ENCODE measurements at places on chromosomes 5 and 9.

DNA sequence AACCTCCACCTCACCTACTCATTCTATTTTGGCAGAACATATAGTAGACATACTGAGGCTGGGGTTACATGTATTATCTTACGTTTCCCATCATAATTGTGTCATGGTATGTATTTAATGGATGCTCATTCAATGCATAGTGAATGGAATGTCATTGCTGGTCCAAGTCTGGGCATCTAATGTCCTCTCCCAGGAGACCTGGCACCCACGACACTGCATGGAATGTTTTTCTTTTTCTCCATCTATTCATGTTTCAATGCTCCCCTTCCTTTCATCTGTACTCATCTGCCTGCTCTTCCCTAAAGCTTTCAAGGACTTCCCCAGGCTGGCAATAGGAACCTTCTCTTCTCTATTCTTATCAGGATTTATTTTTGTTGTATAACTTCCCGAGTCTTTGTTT, 50.8 kb upstream of the SLIT3 start:
- no peak for DNase-seq

DNA sequence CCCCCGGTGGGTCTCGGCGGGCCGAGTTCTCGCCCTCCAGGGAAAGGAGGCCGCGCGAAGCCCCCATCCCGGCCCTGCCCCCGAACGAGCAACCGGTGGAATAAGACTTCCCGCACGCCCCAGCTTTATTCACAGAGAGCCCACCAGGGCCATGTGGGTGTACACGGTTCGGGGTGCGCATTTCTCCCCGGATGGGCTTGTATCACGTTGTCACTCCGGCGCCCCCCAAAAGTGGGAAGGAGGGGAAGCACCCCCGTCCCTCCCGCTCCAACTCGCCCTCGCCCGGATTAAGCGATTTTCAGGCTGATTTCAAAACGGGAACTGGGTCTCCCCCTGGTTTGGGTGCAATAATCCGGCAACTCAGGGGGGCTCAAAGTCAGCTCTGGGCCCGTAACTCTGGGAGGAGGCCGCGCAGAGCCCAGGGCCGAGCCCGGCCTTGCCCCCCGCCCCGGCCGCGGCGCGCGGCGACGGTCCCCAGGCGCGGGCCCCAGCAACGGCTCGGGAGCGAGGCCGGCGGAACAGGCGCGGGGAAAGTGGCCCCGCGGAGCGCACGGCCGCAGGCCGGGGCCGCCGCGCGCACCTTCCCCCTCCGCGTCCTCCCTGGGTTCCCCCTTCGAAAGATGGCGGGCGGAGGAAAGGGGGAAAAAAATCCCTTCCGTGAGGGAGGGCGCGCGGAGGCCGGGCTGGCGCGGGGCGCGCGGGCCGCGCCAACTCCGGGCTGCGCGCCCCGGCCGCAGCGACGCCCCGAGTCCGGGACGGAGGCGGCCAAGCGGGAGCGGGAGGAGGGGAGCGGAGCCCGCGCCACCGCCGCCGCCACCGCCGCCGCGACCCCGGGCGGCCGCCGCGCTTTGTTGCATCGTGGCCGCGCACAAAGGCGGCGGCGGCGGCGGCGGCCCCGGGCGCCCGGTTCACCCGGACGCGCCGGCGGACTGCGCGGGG, 644 bp downstream of the BRD3 start:
- DNase-seq, result no peak

DNA sequence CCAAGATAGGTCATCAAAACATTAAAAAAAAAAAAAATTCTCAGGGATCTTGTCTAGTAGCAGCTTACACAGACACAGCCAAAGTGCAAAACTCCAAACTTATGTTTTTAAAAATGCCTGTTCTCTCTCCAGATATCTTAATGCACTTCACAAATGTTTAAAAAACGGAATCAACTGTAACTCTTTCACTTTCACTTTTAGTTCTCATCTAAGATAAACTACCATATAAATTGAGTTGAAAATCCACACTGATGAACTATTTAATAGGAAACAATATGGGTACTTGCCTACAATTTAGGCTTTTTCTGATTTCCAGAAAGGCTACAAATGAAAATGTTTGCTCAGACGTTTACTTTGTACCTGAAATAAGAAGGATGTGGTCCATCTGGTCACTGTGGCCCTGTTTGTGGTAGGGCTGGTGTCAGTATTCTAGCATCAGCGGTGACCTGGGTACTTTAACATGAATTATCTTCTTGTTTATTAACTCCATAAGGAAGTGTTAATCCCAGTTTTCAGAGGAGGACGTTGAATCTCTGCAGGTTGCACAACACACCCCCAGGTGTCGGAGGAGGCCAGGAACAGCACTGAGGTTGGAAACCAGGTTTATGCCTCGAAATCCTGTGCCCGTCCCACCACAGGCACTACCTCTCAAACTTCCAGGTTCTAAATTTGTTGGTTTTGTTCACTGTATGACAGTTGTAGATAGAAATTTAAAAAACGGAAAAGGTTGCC, 13.3 kb upstream of the LPCAT1 start:
- no peak for DNase-seq

DNA sequence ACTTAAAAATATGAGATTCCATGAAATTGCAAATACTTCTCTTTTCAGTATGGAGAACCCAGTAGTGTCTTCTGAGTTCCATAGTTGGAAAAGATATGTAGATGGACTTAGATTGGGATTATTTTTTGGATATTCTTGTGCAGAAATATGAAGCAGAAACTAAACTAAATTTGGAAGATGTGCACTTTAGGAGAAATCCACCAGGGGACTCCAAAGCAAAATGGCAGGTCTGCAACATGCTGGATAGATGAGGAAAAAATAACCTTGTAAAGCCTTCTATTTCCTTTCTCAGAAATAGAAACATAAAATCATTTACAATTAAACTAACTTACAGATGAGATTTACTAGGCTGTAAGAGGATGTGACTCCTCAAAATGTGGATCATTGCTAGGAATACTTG, 49.2 kb upstream of the MINAR2 start:
- no peak for DNase-seq

DNA sequence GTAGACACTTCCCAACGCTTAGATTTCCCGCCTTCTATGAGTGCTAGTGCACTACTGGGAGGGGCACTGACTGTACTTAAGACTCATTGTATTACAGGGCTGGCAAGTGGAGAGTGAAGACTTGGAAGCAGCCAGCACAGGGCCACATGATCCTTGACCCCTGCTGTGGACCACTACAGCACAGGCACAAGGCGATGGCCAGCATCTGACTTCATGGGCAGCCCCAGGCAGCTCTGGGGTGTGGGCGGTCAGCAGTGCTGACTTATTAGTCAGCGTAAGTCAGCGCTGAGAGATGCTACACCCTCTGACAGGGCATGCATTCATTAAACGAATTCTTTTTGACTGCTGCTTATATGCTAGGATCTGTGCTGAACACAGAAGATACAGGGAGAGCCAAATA, 9.3 kb downstream of the SLC46A2 start:
- DNase-seq, result no peak

DNA sequence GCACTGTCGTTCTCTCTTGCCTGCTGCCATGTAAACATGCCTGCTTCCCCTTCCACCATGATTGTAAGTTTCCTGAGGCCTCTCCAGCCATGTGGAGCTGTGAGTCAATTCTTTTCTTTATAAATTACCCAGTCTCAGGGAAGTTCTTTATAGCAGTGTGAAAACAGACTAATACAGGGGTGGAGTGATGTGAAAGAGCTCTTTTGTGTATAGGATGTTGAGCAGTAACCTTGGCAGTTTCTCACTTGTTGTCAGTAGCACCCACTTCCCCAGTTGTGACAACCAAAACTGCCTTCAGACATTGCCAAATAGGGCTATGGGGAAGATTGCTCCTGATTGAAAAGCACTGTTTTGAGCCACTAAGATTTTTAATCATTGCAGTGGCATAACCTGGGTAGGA, 552.2 kb upstream of the ZNF462 start:
- DNase-seq, result no peak

DNA sequence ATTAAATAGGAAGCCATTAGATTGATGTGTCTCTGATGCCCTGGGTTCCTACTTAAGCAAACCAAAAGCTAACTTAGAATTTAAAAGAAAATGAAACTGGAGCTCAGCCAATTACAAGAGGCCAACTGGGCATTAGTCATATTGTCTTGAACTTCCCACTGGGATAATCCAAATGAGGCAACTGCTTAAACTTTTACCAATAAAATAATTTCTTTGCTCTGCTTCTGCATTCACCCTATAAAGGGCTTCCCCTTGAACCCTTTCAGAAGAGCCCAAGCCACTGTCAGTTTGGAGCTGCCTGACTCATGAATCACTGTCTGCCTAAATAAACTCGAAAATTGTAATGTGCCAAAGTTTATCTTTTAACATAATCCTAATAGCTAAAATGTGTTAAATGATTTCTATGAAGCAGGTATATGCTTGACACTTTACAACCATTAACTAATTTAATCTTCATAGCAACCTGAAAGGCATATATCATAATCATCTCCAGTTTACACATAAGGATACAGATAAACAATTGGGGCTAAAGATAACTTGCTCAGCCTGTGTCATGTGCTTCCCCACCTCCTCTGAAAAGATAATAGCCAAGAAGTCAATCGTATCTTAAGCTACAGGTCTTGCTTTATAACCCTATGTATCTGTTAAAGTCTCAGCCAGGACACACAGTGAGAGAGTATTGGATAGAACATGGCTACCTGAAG, 11.5 kb downstream of the GPR150 start:
- DNase-seq, result no peak

GRCh38 chr9:124675261-124676158, 95.6 kb downstream of the NR6A1 start:
- DNase-seq, result no peak

- DNase-seq, result peak; percentile 84
These were observed 6.6 kb upstream of the CCDC187 start for GRCh38 chr9:136310273-136311030.

DNA sequence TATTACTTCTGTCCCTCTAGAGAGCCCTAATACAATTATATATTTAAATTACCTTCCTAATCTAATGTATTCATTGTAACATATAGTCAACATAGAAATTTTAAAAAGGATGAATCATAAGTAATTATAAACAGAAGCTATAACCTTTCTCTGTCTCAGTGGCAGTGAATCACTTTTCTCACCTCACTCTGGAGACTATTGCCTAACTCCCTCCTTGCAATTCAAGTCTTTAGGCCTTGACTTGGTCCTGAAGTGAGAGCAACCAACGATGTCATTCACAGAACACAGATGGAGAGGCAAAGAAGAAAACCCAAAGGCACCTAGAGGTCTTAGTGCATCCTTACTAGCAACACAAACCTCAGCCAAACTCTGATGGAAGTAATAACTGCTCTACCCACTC, 133.3 kb upstream of the DPYSL3 start:
- DNase-seq, result no peak

GRCh38 chr5:132830436-132831094, at the start of gene SHROOM1:
TSS of gene SHROOM1 (minus strand) at chr5:132830647. CDS start at chr5:132826140, 4,507 bp downstream.
- DNase-seq, result no peak

- no peak for DNase-seq
These were observed 80.5 kb downstream of the IRX2 start for GRCh38 chr5:2670940-2671339.

- peak; percentile 56 for DNase-seq
These were observed 1201.4 kb upstream of the C9orf72 start for GRCh38 chr9:28774433-28775235.

GRCh38 chr5:119343766-119344165, 12.1 kb upstream of the TNFAIP8 start:
- no peak for DNase-seq

GRCh38 chr5:67124556-67124955, 72.0 kb downstream of the CD180 start:
- DNase-seq, result no peak

GRCh38 chr5:58751222-58751837, 168.5 kb downstream of the RAB3C start:
- no peak for DNase-seq

- no peak for DNase-seq
These were observed 622.4 kb downstream of the CHSY3 start for GRCh38 chr5:130526708-130527107.

GRCh38 chr5:179195561-179196404, 135.6 kb downstream of the ZNF354C start:
- DNase-seq, result no peak

GRCh38 chr5:72137826-72138409, 30.6 kb downstream of the MAP1B start:
- no peak for DNase-seq

DNA sequence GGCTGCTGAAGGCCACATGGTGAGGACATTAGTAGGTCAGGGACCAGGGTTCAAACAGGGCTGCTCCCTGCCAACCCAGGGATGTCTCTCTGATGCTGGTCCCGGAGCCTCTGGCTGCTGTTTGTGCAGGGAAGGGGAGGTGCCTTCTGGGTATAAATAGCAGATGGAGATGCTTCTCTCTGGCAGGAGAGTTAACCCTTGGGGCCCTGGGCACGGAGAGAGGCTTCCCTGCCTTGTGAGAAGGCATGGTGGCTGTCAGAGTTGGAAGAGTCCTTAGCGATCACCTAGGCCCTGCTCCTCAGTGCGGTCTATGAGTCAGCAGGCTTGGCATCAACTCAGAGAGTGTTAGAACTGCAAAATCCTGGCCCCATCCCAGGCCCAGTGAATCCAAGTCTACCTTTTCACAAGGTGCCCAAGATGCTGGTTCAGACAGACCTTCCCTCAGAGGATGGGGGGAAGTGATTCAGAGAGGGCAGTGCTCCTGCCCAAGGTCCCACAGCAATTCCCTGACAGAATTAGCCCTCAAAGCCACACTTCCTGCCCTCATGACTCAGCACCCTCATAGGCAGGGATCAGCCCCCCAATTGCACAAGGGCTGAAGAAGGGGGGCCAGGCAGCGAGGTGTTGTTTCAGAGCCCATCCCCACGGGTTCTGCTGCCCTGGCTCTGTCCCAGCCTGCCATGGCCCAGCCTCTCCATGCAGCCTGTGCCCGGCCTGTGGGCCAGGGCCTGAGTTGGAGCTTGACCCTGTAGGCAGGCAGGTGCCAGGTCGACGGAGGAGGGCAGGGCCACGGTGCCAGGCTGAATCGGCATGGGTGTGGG, 25.6 kb downstream of the CAMK2A start:
- DNase-seq, result peak; percentile 72

DNA sequence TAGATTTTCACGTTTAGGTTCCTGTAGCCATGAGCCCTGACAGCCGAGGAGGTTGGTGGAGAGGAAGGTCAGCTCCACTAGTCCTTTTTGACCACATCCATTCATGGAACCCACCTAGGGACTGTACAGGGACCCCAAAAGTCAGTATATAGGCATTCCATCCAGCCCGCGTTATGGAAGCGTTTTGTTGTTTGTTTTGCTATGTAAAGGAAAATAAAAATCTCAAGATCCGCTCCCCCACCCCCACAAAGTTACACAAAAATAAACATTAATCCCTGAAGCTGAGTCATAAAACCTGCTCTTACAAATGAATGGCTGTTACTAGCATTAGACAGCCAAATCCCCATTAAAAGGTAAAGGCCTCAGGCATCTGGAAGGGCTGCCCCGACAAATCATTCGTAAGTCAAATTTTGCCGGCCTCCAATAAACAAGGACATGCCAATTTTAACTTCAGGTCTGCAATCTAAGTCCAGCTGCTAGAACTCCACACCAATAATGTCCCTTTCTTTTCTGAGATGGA, 292.9 kb downstream of the MED10 start:
- DNase-seq, result no peak

Measured in NCI-H1694 treated with DMSO at 0.1 percent for 48 hours (cell line).